ENCODE measurements at places on chromosomes 16 and 17.

- DNase-seq: no peak
Observed at GRCh38 chr17:66548158-66548557, 245.7 kb downstream of the PRKCA start.

DNA sequence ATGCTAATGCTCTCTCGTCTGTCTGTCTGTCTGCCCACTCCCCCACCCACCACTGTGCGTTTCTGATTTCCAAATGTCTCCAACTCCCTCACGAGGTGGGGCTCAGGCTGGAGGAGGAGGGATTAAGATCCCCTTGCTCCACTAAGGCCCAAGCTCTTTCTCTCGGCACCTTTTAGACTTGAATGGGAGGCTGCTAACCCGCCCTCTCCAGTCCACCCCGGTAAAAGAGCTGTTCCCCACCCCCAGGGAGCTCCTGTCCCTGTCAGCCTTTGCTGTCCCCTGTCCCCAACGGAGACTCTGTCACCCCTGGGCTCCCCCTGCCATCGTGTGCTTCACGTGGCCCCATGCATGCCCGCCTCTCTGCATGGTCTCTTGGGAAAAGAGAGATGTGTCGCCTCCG is 68.5 kb upstream of the PLCG2 start:
- no peak for DNase-seq

GRCh38 chr16:65975049-65975708 is 391.3 kb upstream of the CDH5 start:
- peak; percentile 17 for DNase-seq

- DNase-seq: no peak
Observed at GRCh38 chr17:19686400-19687090, 29.8 kb downstream of the SLC47A2 start.

DNA sequence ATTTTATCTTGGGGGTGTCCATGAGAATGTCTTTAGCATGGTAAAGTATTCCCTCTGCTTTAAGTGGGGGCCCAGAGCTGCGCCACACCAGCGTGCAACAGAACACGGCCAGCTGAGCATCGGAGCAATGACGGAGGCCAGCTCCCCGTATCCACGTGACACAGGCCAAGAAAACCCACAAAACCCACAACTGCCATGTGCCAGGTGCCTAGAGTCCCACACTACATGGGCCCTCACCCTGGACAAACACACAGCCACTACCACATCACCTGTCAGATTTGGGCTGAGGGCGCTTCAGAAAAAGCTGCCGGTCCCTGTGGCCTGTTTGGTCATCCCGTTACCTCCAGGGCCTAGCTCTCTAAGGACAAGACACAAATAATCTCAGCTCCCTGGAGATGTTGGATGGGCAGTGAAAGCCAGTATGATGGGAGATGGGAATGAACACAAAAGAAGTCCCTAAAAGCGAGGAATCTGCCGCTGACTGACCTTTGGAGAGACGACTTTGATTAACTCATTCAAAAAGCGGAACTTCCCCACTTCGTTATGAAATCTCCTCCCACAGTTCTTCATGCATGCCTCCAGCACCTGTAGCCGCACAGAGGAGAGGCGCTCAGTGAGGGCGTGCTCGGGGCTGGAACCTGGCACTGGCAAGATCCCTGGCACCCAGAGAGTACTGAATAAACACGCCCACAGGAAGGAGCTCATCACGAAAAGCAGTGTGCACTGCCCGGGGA is 17.1 kb downstream of the GGA3 start:
- no peak for DNase-seq

- no peak for DNase-seq
Observed at GRCh38 chr17:58303971-58304749, 23.4 kb upstream of the MPO start.

GRCh38 chr17:46832331-46832821 is 13.9 kb upstream of the WNT3 start:
- no peak for DNase-seq

GRCh38 chr16:87327798-87328495 is 10.8 kb upstream of the C16orf95 start:
- DNase-seq: no peak

- DNase-seq: peak; percentile 4
Observed at GRCh38 chr17:31448467-31449077, 57.1 kb downstream of the RAB11FIP4 start.

DNA sequence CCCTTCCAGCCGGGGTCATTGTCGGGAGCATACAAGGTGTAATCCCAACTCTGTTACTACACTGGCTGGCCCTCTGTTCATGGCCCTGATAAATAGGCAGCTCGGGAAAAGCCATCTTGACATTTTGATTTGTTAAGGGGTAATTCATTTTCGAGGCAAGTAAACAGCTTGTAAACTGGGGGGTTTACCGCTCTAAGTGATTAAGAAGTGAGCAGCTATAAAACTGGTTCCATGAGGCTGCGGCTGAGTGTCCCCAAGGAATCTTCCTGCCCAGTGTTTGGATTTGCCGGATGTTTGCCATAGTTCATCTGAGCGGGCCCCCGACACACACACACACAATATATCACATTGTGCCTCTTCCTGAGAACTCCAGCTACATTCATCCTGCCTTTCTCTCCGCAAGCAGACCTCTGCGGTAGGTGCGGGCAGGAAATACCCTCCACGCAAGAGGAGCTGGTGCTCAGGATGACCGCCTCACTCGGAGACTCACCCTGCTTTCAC is 92.2 kb downstream of the SOCS1 start:
- no peak for DNase-seq

DNA sequence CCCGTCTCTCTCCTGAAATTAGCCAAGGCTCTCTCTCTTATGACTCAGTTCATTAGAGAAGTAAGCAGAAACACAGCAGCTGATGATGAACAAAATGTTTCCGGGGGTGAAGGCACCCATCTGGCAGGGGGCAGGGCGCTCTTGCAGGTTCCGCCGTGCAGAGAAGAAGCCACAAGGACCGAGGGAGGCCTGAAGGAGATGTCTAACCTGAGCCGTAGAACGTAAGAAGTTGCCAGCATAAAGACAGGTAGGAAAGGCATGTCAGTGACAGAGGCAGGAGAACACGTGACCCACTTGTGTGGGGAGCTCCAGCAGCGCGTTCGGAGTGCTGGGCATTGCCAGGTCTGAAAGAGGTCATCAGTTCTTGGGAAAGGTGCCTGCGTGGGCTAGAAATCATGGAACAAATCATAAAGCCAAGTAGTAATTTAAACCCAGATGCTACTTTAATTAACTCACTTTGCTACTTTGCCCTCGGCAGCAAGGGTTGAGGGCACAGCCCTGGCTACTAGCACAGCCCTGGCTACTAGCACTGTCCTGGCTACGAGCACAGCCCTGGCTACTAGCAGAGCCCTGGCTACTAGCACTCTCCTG is 198.6 kb downstream of the RPTOR start:
- DNase-seq: no peak

DNA sequence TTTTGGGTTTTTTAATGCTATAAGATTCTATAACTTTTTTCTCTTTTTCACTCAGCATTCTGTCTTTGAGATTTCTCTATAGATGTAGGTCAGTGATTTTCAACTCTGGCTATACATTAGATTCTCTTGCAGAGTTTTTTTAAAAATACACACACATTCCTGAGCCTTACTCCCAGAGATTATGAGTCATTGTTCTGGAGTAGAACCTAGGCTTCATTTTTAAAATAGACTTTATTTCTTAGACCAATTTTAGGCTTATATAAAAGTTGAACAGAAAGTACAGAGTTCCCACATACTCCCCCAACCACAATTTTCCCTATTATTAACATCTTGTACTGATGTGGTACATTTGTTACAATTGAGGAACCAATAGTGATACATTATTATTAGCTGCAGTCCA is 63.3 kb downstream of the CYB561 start:
- no peak for DNase-seq

DNA sequence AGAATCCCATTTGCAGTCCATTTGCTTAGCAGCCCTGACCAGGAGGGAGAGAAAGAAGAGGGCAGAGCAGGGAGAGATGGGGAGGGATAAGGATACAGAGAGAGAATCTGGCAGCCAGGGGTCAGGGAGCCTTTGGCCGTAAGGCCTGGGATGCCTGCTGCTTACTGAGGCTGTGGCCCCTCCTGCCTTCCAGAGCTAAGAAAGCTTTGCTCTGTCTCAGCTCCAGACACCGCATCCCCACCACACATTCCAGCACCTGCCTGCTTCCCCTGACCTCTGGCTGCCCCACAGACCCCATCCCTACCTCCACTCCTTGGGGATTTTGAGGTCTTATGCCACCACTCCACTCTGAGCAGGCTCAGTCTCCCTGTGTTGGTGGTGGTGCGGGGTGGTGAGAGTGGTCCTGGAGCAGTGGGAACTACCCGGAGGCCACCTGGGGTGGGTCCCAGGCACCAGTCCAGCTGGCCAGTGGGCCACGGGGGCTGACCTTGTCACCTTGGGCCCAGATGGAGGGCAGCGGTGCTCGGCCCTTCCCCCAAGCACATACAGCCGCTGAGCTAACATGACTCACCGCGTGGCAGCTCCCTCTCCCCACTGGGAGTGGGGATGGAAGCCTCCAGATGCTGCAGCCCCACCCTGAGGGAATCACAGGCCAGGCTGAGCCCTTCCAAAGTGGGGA is 58.3 kb downstream of the RAI1 start:
- DNase-seq: no peak

DNA sequence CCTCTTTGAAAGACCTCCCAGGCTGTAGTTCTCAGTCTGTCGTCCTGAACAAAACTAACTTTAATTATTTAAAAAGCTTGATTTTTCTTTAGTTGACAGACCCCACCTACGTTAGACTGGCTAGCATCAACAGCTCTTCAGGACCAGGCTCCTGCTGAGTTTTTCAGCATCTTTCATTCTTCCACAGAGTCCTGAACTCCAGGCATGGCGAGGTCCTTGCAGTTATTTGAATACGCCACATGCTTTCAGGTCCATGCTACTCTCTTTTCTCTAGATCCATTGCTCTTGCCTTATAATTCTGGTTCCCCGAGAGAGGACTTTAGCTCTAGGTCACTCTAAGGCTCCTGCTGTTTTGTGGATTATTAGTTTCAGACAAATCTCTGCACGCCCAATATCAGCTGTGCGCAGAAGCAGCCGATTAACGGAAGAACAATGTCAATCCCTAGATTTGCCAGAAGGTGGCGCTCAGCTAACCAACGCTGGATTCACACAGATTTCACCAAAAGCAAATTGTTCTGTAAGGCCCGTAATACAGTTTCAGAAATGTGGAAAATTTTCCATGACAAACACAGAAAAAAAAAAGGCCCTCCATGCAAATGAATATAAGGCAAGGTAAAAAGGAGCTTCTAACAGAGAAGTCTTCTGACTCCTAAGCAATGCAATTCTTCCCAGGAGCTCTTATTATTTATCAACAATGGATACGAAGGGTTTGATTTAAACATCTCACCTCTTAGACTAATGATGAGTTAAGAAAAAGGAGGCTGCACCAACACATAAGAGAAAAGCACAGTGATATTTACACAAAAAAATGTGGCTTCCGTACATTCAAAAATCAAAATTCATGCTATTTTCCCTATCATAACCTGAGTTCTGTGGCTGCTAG is 33.5 kb upstream of the BCO1 start:
- peak; percentile 32 for DNase-seq

Data from non-pigmented ciliary epithelial cell (primary cell).